ENCODE measurements at places on chromosomes 7 and 10.
A peak's percentile ranks its signal among the peaks of the same experiment; 100 is the strongest.

DNA sequence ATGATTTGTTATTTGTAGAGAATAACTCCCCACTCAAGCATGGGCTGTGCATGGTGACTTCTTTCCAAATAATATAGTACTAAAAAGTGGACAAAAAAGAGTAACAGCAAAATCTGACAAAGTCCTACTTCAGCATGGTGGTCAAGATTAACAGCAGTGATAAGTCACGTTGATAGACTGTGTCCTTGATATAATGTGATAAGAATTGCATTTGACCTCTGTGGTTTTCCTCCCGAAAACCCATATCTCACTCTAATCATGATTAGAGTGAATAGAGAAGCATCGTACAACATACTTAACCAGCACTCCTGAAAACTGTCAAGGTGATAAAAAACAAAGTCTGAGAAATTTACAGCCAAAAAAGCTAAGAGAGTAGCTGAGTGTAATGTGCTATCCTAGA, 42.4 kb downstream of the REEP3 start:
- no peak for DNase-seq

DNA sequence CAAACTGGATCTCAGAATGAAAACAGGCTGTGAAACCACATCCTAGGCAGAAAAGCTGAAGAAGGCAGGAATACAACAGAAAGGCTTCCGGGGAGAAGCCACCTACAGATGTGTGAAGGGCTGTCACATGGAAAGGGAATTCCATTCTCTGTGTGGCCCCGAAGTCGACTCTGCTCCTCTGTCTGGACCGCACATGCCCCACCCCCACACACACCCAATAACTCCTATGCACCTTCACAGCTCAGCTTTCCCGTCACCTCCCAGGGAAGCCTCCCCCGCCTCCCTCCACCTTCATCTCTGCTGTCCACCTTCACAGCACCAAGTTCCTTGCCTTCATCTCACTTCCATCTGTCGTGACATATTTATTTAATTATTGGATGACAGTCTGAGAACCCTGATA, 23.4 kb upstream of the ENO4 start:
- no peak for DNase-seq

- DNase-seq = no peak
Measured at GRCh38 chr10:71283410-71283809, 35.6 kb upstream of the SLC29A3 start.

GRCh38 chr10:132632091-132632561, 94.5 kb downstream of the INPP5A start:
- DNase-seq = no peak

- DNase-seq = no peak
Measured at GRCh38 chr7:50795831-50796230, 13.1 kb upstream of the GRB10 start.

GRCh38 chr7:74138334-74138867, 35.8 kb upstream of the EIF4H start:
- no peak for DNase-seq

- no peak for DNase-seq
Measured at GRCh38 chr7:25035274-25035673, 55.3 kb upstream of the OSBPL3 start.

DNA sequence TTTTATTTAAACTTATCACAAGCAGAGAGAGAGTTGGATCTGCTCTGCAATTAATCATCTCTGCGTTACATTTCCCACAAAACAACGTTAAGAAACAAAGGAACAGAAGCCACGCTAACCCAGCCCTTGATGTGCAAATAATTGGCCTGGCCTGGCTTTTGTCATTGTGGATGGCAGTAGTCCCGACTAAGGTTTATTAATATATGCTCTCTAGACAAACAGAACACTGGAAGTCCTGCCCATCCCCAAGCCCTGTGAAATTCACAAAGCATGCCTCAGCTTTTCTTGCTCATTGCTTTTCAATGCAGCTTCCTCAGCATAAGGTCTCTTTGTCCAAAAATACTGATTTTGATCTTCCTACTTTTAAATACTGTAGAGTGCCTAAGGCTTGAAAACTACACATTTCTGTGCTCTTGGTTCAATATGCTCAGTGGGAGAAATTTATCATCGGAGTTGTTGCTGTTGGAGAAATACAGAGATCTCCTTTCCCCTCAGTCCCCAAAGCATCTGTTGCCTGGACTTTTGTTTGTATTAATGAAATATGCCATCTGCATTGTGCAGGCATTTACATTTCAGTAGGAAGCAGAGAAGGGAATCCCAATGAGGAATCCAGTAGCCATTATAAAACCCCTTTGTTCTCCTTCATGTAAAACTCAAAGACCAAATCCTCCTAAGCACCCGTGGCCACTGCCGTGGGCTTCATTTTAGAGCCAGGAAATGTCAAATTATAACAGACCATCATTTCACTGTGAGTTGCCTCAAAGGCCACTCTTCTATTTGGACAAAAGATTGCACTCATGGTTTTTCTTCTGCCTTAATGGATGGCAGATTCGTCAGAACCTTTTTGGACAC, 61.1 kb downstream of the SORCS1 start:
- DNase-seq = no peak

DNA sequence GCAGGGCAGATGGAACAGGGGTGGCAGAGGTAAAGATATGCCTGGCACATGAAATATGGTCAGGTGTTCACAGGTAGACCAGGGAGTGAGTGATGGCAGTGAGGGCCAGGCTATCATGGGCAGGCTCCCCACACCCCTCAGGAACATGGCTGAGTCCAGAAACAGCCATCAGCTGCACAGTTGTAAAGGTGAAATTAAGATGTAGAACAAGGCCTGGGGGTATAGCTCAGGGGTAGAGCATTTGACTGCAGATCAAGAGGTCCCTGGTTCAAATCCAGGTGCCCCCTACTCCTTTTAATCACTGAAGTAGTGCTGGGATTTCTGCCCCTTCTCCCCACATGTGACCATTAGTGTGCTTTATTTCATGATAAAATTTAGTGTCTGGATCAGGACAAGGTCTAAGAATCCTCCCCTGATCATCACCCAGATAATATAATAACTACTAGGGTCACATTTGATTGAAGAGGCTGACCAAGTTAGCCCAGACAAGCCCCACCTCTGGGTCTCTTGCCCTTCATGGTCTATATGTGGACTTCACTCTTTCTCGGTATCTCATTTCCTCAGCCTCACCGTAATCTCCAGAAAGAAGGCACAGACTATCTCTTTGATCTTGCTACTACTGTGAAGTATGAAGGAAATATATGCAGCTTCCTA, 69.0 kb downstream of the ZNF783 start:
- no peak for DNase-seq

- DNase-seq = no peak
Measured at GRCh38 chr10:131897297-131897899, 3.4 kb upstream of the PPP2R2D start.

DNA sequence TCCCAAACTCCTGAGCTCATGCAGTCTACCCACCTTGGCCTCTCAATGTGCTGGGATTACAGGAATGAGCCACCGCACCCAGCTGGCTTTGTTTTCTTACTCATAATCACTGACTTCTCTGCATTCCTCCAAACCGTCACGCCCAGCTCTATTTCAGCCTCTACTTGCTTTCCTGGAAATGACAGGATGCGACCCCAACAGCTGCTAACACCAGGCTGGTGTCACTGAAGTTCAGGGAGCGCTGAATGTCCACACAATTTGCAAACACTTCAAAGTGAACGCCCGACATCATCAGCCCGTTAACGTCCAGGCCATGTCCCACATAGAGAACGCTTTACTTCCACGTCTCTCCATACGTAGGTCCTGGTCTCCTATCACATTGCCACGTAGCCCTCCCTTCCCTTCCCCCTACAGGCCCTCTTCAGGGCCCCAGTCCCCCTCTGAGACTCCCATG, 12.8 kb upstream of the PROSER2 start:
- no peak for DNase-seq

DNA sequence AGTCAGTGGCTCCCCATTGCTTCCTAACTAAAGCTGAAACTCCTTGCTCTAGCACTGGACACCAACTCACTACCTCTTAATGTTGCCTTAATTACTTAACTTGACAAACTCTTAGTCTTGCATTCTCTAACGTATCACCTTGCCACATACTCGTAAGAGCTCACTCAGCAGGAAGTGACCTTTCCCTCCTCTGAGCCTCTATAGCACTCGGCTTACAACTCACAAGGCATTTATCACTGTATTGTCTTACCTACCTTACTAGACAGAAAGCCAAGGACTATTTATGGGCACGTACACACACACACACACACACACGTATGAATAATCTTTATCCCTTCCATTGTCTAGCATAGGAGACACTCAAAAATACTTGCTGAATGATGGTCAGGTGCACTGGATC, 21.2 kb downstream of the CEP41 start:
- DNase-seq = no peak

DNA sequence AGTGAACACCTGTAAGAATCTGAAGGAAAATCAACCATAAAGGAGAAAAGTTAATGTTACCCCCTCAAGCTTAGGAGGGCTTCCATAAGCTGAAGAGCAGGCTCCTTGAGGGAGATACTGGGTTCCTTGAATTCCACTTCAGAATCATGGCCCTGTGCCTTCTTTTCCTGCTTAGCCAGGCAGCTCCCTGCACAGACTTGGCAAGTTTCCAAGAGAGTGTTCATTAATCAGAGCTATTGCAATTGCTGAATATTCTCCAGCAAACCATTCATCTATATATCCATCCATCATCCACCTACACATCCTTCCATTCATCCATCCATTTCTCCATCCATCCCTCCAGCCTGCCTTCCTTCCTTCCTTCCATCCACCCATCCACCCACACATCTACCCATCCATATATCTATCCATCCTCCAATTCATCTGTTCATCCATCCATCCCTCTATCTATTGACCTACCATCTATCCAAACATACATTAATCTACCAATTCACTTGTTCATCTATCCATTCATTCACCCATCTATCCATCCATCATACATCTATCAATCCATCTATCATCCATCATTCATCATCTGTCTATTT, 574.4 kb downstream of the PTPRN2 start:
- no peak for DNase-seq

DNA sequence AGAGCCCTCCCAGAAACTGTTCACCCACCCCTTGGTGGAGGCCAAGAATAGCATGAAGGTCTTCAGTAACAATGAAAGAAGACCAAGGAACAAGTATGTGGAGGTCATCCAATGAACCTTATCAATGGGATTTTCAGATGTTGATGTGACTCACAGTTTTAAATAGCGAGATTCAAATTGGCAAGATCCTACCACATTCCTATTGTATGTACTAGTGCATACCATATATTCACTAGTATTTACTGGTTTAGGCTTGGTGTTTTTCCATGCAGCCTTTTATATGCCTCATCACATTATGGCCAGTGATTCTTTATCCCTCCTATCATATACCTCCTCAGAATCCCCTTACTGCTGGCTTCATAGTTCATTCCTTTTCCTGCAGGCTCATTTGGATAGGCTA, 54.4 kb downstream of the ITGB8 start:
- peak; percentile 59 for DNase-seq

- no peak for DNase-seq
Measured at GRCh38 chr10:78290131-78290750, 256.6 kb downstream of the RPS24 start.

- DNase-seq = no peak
Measured at GRCh38 chr10:89830624-89831023, 129.2 kb downstream of the KIF20B start.

DNA sequence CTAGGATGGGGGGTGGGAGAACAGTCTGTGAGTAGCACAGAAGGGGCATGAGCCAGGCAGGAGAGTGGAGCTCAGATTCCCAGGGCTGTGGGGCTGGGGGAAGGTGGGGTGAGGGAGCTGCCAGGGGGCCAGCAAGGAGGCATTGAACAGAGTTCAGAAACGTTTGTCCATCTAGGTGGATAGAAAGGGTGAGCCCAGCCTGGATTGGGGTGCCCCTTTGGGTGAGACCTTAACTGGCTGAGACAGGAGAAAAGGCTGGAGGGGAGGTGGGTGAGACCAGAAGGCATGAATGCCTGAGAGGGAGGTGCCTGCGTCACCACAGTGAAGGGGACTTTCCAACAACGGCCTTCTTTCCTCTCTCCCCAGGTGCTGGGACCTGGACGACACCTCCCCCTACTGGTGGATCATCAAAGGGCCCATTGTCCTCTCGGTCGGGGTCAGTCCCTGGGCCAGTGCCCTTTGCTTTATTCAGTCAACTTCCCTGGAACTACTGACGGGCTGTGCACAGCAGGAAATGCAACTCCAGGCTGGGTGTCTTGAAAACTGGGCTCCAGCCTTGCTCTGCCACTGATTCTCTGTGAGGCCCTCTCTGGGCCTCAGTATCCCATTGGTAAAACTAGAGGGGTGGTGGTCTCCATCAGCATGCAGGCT, 11.0 kb downstream of the GHRHR start:
- no peak for DNase-seq

Data from amniotic stem cell (primary cell).